NCI-H2171 treated with DMSO at 0.1 percent for 48 hours (cell line): ENCODE measurements at places on chromosomes 5 and 9.

- no peak for DNase-seq
These were observed 12.7 kb downstream of the PDGFRB start for GRCh38 chr5:150142959-150143349.

GRCh38 chr5:168960497-168960896 is 340.4 kb downstream of the SLIT3 start:
- DNase-seq: no peak

DNA sequence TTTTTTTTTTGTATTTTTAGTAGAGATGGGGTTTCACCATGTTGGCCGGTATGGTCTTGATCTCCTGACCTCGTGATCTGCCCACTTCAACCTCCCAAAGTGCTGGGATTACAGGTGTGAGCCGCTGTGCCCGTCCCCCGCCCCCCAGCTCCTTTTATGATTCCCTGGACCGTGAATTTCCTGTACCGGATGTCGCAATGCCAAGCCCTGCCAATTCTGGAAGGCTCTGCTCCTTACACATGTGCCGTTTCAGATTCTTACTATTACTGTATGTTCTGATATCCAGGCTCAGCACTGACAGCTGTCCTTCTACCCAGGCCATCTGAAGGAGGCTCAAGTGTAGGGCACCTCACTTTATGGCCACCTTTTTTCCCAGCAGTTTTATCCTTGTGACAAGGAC is 100.1 kb downstream of the PLCXD3 start:
- DNase-seq: no peak

GRCh38 chr9:88692827-88693226 is 157.8 kb downstream of the NXNL2 start:
- DNase-seq: no peak

GRCh38 chr9:109914280-109915027 is 134.5 kb downstream of the PALM2AKAP2 start:
- no peak for DNase-seq

GRCh38 chr5:141605523-141606277 is 13.1 kb downstream of the DIAPH1 start:
- DNase-seq: no peak

DNA sequence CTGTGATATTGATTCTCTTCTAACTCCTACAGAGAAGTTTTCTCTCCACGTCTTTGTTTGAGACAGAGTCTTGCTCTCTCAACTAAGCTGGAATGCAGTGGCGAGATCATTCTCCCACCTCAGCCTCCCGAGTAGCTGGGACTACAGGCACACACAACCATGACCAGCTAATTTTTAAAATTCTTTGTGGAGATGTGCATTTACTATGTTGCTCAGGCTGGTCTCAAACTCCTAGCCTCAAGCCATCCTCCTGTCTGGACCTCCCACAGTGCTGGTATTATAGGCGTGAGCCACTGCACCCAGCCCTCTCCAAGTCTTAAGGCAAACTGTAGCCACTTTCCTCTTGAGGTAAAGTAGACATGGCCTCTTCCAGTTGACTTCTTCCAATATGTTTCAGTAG is 72.2 kb downstream of the SNX18 start:
- DNase-seq: no peak

DNA sequence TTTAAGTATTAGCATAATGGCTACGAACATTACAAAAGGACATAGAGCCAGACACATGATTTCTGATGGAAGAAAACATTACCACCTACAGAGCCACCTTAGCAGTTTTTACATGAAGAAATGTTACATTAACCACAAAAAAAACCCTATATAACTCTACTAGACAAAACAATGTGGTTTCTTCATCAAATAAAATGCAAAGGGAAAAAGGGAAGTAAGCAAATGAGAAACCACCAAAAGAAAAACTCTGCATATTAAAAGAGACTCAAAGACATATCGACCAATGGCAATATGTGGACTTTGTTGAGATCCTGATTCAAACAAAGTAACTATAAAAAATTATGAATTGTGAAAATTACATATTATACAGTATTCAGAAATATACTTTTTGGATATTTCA is 132.7 kb downstream of the TSSK1B start:
- DNase-seq: no peak

GRCh38 chr5:103264508-103264907 is 5.9 kb downstream of the MACIR start:
- DNase-seq: no peak

- no peak for DNase-seq
These were observed 72.0 kb upstream of the IQGAP2 start for GRCh38 chr5:76331126-76331525.

- no peak for DNase-seq
These were observed 80.0 kb downstream of the PPARGC1B start for GRCh38 chr5:149809931-149810691.

GRCh38 chr9:94925751-94926430 is 199.4 kb downstream of the AOPEP start:
- no peak for DNase-seq

- no peak for DNase-seq
These were observed 415.3 kb downstream of the MAN2A1 start for GRCh38 chr5:110104726-110105669.
